Gastroesophageal sphincter (tissue), 4 donors: ENCODE measurements at places on chromosomes 3 and 15. TPM values are rescaled to one million over a fixed set of nuclear protein-coding genes. Genes with fewer than 3 reads are reported as not detected.
A peak's percentile ranks its signal among the peaks of the same experiment; 100 is the strongest.

DNA sequence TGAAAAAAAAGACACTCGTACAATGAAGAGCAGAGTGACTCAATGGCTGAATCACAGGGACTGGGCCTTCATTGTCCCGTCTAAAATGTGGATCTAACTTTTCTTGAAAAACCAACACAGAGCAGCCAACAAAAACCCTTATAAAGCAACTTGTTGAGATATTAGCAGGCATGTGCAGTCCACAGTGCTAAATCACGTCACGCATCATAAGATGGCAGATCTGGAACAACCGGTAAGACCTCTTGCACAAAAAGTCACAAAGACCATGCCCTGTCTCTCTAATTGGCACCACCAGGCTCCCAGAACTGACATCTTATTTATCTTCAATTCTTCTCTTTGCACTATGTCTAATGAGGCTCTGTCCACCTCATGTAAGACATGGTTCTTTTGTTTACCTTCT, 177.0 kb downstream of the MAGI1 start:
- no peak for ATAC-seq

DNA sequence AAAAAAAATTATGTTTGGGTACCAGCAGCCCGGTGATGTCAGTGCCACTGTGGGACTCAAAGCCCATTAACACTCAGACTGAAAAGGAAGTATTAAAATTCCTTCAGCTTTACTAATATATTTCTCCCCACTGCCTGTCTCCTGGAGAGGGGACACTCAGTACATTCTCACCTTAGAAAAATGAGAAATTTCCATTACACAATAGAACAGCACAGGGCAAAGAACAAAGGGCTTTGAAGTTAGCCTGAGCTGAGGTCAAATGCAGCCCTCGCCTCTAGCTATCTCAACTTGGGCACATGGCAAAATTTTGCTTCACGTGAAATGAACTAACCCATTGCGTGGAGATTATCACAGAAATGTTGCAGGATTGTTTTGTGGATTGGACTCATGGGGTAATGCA, 80.8 kb downstream of the RARB start:
- peak; percentile 87 for ATAC-seq

- no peak for ATAC-seq
Measured at GRCh38 chr15:96363707-96364106, 33.2 kb downstream of the NR2F2 start.

DNA sequence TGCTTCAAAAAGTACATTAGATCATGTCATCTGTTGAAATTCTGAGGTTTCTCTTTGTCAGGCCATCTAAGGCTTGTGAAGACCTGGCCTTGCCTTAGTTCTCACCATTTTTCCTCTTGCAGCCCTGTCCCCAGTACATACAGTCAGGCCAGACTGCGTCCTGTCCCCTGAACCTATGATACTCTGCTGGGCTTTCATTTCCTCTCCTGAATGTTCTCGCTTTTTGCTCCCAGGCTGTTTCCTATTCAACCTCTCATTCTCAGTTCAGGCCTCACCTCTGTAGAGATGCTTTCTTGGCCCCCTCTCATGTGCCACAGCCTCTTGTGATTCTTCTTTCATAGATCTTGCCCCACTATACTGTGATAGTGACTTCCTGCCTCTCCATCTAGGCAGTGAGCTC, 648.8 kb upstream of the KCNMB2 start:
- no peak for ATAC-seq

Gene CATSPER2
- 3.1 TPM for total RNA-seq
